ENCODE measurements at places on chromosomes 1 and 21. TPM values are rescaled to one million over a fixed set of nuclear protein-coding genes. Genes with fewer than 3 reads are reported as not detected.

The NES gene
- total RNA-seq = 303 TPM

The C4BPA gene
- total RNA-seq = not detected

The BEND5 gene
- 1.6 TPM for total RNA-seq

The BATF3 gene
- total RNA-seq = 0.93 TPM

The CYP4B1 gene
- 1.5 TPM for total RNA-seq

The WNT3A gene
- total RNA-seq = not detected

The RAB7B gene
- 0.31 TPM for total RNA-seq

- DNase-seq = no peak
These were observed 15.1 kb downstream of the THBS3 start for GRCh38 chr1:155192346-155193274.

- no peak for DNase-seq
These were observed 41.3 kb upstream of the RAVER2 start for GRCh38 chr1:64703600-64703999.

DNA sequence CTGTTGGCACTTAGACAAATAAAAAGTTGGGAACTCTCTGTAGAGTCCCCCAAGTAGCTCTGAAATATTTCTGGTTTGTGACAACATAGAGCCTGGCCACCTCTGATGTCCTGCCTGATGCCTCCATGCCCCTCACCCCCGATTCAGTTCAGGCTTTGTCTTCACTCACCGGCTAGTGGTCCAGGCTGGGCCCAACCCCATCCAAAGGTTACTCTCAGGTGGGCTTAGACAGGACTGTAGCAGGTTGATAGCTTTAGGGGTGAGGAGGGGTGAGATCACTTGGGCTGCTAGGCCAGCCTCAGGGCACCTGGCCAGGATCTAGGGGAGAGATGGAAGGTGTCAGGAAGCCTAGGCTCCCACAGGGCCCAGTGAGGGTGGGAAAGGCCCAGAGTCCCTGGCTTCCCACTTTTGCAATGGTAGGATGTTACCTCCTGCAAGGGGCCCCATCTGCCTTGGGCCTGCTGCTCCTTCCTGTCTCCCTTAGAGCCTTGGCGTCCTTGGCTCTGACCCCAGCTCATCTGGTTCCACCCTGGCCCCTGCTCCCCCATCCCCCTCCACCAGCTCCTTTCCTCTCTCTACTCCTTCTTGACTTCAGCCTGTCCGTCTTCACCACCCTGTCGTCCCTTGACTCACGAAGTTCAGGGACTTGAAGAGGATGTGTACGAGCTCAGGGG is 6.7 kb downstream of the EPS8L3 start:
- no peak for DNase-seq

GRCh38 chr1:179707406-179707805 is 35.7 kb upstream of the FAM163A start:
- DNase-seq = no peak

- no peak for DNase-seq
These were observed 249.4 kb upstream of the B3GALT2 start for GRCh38 chr1:193435781-193436180.

DNA sequence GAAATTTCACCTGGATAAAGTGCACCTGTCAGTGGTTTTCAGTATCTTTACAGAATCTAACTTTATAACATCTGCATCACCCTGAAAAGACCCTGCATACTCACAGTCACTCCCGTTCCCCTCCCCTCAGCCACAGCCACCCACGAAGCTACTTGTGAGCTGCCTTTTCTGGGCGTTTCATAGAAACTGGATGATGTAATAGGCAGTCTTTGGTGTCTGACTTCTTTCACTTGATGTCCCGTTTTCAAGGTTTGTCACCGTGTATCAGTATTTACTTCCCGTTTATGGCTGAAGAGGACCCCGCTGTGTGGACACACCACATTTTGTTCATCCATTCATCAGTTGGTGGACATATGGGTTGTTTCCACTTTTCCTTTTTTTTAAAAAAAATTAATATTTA is 47.8 kb upstream of the LRRC3 start:
- no peak for DNase-seq

Measured in heart left ventricle (tissue), 16 donors.